GM12878 (cell line): ENCODE measurements at places on chromosomes 5 and 9.
A peak's percentile ranks its signal among the peaks of the same experiment; 100 is the strongest.

GRCh38 chr5:177198738-177199137, 65.2 kb downstream of the NSD1 start:
- DNase-seq, result no peak

DNA sequence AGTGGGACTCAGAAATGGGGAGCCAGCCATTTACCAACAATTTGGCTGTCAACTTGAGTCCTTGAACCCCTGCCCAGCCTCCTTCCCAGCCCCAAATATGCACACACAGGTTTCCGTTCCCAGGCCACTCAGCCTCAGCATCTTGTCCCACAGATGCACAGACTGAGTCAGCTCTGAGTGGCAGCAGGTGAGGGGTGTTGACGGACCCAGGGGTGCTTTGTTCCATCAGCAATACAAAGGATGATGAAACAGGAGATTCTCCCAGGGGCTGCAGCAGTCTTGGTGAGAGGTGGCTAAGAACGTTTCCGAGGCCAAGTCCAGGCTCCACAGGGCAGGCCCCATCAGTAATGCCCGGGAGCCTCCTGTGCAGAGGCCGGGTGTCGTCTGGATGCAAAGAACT, 4.9 kb upstream of the OLFM1 start:
- no peak for DNase-seq

DNA sequence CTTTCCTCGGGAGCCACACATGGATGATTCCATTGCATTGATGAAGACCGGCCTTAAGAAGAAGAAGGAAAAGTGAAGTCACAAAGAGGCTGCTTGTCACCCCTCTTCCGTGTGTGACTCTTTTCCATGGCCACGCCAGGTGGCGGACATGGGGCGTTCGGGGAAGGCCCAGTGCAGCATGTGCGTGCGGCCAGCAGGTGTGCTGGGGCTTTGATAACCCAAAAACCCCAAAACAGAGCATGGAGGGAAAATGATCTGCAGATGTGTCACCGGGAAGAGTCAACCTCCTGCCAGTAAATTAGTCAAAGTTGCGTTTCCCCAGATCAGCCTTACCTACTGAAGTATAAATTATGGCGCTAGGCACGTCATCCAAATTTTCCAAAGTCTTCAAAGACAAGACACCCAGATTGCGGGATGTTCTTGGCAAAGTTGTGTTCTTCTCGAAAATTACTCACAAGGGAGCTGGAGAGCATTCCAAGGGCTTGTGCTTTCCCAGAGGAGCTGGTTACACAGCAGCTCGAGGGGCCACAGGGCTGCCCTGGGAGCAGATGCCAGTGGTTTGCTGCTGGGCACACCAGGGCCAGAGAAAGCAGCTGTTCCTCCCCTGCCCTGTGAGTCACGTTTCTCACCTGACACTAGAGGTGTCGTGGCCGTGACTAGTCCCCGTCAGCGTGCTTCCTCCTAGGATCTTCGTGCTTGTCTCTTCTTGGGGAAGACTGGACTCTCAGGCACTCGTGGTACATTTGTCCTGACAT, 53.9 kb downstream of the IRX2 start:
- DNase-seq, result no peak

GRCh38 chr5:72647806-72648205, 140.6 kb upstream of the ZNF366 start:
- no peak for DNase-seq

DNA sequence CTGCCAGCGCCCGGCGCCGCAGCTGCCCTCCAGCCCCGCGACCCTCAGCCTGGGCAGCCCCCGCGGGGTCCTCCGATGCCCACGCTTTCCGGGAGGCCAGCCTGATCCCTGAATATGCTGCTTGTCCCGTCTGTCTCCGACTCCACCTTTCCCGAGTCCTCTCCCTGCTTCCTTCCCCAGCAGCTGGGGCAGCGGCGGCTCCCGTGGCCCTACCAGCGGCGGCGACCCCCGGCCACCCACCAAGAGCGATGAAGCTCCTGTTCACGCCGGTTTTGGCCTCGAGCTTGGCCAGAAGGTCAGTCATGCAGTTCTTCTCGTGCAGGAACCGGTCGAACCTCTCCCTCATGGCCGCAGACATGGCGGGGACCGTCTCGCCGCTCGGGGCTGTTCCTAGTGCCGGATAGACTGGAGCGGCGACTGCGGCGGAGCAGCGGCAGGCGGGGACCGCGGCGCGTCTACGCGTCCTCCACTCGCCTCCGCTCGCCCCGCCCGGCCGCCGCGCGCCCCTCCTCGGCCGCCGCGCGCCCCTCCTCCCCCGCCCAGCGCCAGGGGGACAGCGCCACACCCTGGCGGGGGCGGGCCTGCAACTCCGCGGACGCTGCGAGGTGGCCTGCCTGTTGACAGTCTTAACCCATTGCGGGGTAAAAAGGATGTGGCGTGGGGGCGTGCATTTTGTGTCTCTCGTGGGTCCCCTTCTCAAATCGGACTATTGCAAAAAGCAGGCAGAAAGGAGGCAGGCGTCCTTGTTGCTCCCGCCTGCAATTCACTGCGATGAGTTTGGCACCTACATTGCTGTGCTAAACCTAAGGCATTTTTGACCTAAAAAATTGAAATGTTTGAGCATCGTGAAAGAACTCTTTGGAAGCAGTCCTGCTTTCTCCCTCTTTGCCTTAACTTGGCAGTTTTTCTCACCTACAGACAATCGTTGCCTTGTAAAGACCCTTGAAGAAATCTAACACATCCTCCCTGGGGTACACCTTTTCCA, at the start of gene REEP5:
REEP5 (minus strand) TSS at position 395 of the 985 bp plus-strand sequence; CDS start at position 358, 37 bp downstream.
- no peak for DNase-seq

DNA sequence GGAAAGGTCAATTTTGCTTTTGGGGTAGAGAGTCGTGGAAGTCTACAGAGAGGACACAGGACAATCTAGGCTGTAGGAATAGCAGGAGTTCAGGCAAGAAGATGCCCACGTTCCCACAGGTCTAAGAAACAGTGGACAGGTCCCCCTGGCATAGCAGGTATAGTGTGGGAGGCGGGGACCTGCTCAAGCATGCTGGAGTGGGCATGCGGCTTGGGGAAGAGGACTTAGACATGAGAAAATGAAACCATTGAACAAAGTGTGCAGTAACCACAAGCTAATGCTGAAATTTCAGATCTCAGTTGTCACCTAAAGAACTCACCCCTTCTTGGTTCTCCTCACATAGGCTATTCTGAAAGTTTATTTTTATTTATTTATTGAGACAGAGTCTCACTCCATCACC, 142.8 kb upstream of the EFNA5 start:
- peak; percentile 84 for DNase-seq
